Activated T-helper 2 cell treated with anti-CD3 and anti-CD28 coated beads, Interferon-gamma antibody, Interleukin-2, Interleukin-4, amounts not matched to agents 10 μg/mL and 5 μg/mL and 100 μg/mL, durations not matched to agents 14 hours and 24 hours and 36 hours (primary cell): ENCODE measurements at places on chromosomes 16 and 17.

- H3K27ac ChIP-seq: no peak overlapping the region
- peaks cover 2% of the 10 kb centered on the region for H3K4me1 ChIP-seq
Measured at GRCh38 chr17:41537614-41537954, 9.5 kb upstream of the KRT19 start.

- H3K27ac ChIP-seq: no peak overlapping the region
- H3K27me3 ChIP-seq: peaks cover 20% of the 10 kb centered on the region
- no peak for DNase-seq
- no peaks in the 10 kb centered on the region for H3K36me3 ChIP-seq
- H3K4me1 ChIP-seq: peaks cover 9% of the 10 kb centered on the region
Measured at GRCh38 chr17:19262650-19263631, 25.8 kb downstream of the EPN2 start.

DNA sequence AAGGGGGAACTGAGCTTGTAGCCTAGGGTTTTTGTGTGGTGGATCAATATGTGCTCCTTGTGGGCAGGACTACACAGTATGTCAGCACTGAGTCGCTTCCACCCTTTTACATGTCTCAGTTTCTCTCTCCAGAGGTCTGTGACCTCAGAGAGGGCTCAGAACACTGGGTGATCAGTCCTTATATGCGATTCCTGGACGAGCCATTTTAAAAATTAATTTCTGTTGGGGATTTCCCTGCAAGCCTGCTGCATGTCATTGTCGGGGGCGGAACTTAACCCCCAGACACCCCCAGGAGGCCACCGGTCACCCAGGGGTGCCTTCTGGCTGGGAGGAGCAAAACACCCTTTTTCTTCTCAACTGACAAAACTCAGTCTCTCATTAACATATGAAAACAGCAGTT, 14.1 kb downstream of the DHRS7B start:
- no peaks in the 10 kb centered on the region for H3K4me1 ChIP-seq
- H3K27me3 ChIP-seq: no peaks in the 10 kb centered on the region
- H3K4me3 ChIP-seq: no peak overlapping the region
- H3K36me3 ChIP-seq: peaks cover 37% of the 10 kb centered on the region

GRCh38 chr16:71406316-71406715, 35.5 kb downstream of the TLE7 start:
- DNase-seq: no peak
- no peaks in the 10 kb centered on the region for H3K36me3 ChIP-seq
- H3K27ac ChIP-seq: no peak overlapping the region
- H3K4me3 ChIP-seq: no peak overlapping the region
- peaks cover 33% of the 10 kb centered on the region for H3K27me3 ChIP-seq

DNA sequence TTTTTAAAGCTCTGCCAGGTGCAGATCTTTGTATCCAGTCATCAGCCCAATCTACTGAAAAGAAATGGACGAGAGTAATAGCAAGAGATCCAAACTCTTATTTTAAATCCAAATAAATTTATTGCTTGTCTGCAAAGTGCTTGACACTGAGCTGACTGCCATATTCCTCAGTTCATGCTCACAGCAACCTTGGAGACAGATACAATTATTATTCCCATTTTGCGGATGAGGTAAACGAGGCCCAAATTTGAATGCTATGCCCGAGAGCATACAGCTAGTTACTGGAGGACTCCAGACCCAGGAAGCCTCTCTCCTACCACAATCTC, 620 bp downstream of the NOB1 start:
- peak overlapping the region; percentile 98 for H3K4me3 ChIP-seq
- no peaks in the 10 kb centered on the region for H3K27me3 ChIP-seq
- peaks cover 49% of the 10 kb centered on the region for H3K36me3 ChIP-seq
- peaks cover 23% of the 10 kb centered on the region for H3K4me1 ChIP-seq
- peak overlapping the region; percentile 96 for H3K27ac ChIP-seq

DNA sequence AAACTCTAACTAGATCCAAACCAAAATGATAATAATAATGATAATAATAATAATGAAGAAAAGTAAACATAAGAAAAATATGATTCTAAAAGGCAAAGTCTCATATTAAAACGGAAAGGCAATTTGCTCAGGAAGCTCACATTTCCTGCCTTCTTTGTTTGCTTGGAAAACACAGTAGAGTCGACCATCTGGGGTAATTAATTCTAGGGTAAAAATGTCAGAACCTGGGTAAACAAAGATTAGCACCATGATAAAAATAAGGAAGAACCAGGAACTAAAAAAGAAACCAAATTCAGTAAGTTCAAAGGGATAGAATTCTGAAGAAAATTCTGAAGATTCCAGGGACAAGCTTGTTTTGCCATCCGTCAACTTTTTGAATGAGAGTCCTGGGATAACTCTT, 16.2 kb downstream of the KRABD2 start:
- H3K4me1 ChIP-seq: peaks cover 5% of the 10 kb centered on the region
- H3K27ac ChIP-seq: no peak overlapping the region
- no peak overlapping the region for H3K4me3 ChIP-seq
- DNase-seq: no peak
- peaks cover 3% of the 10 kb centered on the region for H3K27me3 ChIP-seq

DNA sequence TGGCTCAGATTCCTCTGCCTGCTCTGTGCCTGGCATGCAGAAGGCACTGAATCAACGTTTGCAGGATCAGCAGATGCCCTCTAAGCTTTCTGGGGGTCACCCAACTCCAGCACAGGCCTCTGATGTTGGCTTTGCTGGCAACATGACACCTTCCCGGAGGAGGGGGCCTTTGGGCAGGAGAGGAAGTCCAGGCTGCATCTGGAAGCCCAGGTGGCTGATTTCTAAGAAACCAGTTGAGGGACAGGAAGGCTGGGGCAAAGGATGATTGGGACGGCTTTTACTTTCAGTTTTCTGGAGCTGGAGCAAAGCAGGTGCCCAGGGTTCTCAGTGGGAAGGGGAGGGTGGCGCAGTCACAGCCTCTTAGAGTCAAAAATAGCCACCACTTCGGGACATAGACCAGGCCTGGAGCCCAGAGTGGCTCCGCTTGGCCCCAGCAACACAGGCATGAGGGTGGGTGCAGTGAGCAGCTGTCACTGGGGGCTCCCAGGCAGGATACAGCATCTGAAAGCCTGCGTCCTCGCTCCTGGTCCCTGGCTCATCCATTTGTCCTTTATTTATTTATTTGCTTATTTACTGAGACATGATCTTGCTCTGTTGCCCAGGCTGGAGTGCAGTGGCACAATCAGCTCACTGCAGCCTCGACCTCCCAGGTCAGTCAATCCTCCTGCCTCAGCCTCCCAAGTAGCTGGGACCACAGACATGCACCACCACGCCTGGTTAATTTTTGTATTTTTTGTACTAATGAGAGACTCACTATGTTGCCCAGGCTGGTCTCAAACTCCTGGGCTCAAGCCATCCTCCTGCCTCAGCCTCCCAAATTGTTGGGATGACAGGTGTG, 15.1 kb downstream of the SOCS1 start:
- no peak overlapping the region for H3K4me3 ChIP-seq
- peaks cover 43% of the 10 kb centered on the region for H3K4me1 ChIP-seq
- H3K36me3 ChIP-seq: peaks cover 9% of the 10 kb centered on the region
- no peak for DNase-seq
- H3K27ac ChIP-seq: peak overlapping the region; percentile 78
